ENCODE measurements at places on chromosomes 3 and 15. TPM values are rescaled to one million over a fixed set of nuclear protein-coding genes. Genes with fewer than 3 reads are reported as not detected.

BOC gene
- total RNA-seq: not detected

DNA sequence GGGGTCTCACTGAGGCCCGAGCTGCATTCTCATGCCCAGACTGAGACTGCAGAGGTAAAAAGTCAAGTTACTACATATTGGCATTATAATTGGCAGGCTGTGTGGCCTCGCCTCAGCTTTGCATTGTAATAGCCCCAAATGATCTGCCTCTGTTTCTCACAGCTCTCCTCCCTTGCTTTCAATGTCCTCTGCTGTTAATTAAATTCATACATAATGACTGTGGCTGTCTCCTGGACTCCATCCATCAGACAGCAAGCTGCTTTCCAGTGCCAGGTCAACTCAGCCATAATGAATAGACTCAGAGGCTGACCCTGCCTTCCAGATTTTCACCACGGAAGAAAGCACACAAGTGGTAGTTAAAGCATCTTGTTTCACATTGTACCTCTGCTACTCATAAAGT lies 7.6 kb upstream of the RTP4 start:
- no peak for DNase-seq
- H3K36me3 ChIP-seq: no peaks in the 10 kb centered on the region
- H3K27ac ChIP-seq: no peak overlapping the region
- no peak overlapping the region for H3K4me3 ChIP-seq

DNA sequence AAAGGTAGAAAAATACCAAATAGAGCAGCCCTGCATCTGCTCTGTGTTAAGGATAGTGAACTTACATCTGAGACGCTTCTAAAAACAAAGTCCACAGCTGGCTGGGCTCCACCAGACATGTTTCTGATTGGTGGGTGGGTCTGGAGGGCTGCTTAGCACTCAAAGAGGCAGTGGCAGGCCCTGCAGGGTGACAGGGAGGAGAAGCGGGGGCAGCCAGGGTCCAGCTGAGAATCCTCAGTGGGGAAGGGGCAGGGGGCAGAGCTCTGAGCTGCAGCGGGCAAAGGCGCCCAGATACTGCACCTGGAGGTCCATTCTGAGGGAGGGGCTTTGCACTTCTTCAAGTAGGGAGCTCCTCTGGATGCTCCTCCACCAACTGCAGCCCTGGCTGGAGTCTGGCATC lies 28.1 kb downstream of the PRR23E start:
- no peak overlapping the region for H3K27ac ChIP-seq
- no peaks in the 10 kb centered on the region for H3K4me1 ChIP-seq
- H3K27me3 ChIP-seq: no peaks in the 10 kb centered on the region
- DNase-seq: no peak

DNA sequence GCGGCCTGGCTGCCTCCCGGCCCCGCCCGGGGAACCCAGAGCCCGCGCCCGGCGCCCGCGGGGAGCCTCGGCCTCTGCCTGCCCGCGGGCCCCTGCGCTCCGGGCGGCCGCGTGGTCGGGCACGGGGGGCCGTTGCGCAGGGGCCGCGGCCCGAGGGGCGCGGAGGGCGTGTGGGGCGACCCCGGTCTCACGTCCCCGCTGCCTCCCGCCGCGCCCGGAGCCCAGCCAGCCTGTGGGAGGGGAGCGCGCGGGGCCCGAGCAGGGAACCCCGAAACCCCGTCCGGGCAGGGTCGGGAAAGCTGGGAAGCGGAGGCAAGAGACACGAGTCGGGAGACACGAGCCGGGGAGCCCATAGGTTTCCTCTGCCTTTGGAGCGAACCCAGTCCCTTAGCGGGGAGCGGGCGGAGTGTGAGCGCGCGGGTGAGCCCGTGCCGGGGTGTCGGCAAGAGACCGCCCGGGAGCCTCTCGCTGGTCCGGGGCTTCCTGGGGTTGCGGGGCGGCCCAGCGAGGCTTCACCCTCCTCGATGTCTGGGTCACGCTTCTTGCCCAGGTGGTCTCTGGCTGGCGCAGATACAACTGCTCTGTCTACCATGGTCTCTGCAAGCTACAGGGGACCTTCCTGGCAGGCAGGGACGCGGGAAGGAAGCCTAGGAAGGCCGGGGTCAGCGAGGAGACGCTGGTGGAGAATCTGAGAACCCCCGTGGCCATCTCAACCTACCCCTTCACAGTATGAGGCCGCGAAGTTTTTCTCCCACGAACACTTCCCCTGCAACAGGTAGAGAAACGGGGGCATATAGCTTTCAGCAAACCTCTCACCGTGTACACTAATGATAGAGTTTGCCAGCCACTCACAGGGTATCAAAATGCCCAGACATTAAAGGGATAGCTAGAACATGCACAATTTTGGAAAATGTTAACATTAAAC lies 586 bp downstream of the LRRK1 start:
- no peak for DNase-seq
- peaks cover 4% of the 10 kb centered on the region for H3K4me1 ChIP-seq
- H3K27ac ChIP-seq: no peak overlapping the region
- no peak overlapping the region for H3K4me3 ChIP-seq
- H3K36me3 ChIP-seq: no peaks in the 10 kb centered on the region

DNA sequence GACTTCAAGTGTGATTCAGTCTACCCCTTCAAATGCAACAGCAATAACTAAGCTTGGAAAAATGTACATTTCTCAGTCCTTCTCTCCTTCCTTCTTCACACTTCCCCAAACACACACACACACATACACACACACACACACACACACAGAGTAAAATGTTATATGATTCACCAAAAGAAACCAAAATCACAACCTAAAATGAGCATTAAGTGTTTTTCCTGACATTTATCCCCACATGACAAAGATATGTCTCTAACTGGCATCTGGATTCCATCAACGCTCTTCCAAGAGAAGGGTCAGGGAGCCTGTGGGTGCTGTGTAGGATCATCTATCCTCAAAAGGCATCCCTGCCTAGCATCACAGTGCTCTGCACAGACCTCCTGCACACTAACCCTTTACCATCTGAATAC lies 21.0 kb downstream of the PDZRN3 start:
- H3K36me3 ChIP-seq: no peaks in the 10 kb centered on the region
- no peaks in the 10 kb centered on the region for H3K27me3 ChIP-seq
- no peaks in the 10 kb centered on the region for H3K4me1 ChIP-seq
- H3K27ac ChIP-seq: no peak overlapping the region
- no peak for DNase-seq
- H3K4me3 ChIP-seq: no peak overlapping the region

DNA sequence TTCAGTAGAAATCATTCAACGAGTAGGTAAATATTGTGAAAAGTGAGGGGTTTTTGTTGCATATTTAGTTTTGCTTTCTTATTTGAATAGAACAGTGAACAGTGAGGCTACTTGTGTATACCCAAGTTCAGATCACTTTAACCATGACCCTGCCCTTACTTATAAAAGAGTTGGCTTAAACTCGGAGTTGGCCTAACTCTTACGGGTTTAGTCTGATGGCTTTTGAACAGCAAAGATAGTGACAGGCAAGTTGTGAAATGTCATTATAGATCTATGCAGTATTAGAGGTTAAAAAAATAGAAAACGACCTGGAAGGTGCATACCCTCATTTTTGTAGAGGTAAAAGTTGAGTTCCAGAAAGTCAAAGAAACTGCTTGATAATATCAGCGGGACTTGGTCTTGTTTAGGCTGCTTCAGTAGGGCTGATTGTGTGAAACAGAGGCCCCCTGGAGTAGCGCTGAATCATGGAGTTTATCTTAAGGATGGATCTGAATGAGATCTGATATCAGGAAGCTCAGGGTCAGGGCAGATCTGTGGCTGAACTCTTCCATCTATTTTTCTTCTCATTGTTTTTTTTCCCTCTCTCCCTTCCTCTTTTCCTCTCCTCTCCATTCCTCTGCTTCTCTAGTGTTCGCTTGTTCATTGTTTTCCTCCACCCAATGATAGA lies 359.8 kb downstream of the LPP start:
- no peak overlapping the region for H3K4me3 ChIP-seq
- no peak for DNase-seq
- no peak overlapping the region for H3K27ac ChIP-seq
- H3K36me3 ChIP-seq: no peaks in the 10 kb centered on the region
- no peaks in the 10 kb centered on the region for H3K27me3 ChIP-seq

DNA sequence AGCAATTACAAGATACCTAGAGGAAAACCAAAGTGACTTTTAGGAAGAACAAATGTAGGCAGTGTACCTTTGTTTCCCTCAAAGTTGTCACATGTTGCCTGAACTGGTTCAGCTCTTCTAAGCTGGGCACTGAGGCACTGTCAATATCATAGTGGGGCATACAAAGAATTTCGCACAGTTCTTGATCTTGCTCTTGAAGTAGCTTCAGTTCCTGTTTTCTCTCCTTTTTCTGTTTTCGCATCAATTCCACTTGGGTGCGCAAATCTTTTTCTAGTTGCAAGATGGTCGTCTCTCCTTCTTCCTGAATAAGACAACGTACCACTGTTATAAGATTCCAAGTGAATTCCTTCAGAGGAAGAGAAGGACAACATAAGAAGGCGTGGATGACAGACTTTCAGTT lies 12.7 kb downstream of the PRC1 start:
- no peak overlapping the region for H3K27ac ChIP-seq
- no peaks in the 10 kb centered on the region for H3K4me1 ChIP-seq
- H3K27me3 ChIP-seq: no peaks in the 10 kb centered on the region
- no peak for DNase-seq

All from CD8-positive, alpha-beta memory T cell (primary cell).